Panc1 (cell line): ENCODE measurements at places on chromosomes 2 and 18.

DNA sequence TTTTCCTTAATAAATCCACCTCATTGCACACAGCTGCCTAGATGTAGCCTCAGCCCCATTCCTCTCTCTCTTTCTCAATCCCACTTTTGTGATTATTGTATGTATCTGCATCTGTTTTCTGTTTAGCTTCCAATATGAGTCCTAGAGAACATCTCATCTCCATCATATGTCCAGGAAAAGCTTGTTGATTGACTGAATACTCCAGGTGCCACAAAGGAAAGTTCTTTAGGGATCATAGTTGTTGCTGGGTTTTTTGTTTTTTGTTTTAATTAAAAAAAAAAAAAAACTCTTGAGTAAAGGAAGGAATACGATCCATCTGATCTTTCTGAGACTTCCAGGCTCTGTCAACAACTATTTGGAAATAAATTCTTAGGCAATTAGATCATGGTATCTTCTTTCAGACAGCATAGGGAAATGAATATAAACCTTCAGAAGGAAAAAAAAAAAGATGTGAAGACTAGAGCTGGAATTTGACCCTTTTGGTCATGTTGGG lies 42.5 kb downstream of the KIAA2012 start:
- DNase-seq, result no peak

GRCh38 chr18:79401494-79402208 lies 5.9 kb downstream of the NFATC1 start:
- no peak for DNase-seq

DNA sequence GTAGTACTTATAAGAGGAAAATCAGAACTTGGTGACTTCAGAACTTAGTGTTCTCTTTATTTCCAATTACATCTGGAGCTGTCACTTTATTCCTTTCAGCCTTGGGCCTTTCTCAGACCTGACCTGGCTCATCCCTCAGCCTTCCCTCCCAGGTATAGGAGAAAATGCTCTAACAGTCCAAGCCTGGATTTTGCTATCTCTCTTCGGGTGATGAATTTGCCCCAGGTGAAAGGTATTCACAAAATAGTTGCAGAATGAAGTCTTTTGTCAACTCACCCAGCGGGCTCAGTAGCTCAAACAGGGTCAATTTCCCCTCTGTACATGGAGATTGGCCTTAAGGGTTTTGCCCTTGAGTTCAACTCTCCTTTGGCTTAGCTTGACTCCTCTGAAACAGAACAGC lies 12.0 kb downstream of the NRP2 start:
- no peak for DNase-seq

DNA sequence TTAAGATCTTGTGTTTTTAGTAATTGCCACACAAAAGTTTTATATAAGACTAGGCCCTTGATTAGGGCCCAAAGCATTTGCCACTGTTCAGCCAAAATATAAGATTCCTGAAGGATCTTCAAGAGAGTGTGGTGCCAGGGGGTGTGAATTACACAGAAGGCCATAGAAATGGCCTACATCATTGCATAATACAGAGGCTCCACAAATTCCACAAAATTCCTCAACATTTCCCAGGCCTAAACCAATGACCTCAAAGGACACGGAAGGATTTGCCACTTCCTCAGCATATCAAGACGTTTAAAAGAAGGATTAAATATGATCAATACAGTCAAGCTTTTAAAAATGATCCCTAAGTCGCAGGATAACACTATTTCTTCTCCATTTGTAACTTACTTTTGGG lies 24.1 kb downstream of the COL6A3 start:
- no peak for DNase-seq

GRCh38 chr18:26575865-26576217 lies 27.5 kb upstream of the KCTD1 start:
- DNase-seq, result no peak

DNA sequence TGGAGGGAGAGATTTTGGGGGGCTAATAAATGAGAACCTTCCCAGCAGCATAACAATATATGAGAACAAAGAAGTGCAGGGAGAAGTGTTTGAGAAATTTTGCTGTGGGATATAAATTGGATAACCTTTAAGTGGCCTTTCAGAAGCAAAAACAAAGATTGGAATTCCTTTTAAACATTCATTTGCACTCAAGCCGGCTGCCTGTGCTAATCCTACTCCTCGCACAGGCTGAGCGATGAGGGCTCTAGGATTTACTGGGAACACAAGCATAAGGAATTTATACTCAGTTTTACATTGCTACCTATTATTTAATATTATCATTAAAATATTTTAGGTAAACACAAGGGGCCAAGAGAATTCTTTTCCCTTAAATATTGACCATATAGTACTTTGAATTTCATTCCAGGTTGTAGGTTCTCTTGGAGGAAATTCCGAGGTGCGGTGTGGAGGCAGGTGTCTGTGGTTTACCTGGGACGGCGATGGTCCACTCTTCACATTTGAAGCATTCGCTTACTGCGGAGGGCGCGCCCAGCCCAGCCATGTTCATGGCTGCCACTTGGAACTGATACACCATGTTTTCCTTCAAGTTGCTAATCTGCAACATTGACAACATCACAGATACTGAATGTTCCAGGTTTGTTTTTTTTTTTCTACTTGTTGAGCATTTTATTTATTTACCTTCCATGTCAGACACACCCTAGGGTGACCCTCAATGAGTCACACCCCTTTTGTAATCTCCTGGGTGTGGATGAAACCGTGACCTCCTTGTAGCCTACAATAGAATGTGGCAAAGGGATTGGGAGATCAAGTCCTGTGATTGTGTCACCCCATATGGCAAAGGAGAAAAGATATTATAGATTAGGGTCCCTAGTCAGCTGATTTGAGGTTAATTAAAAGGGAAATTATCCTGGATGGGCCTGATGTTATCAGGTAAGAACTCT lies 100.1 kb downstream of the MYOM1 start:
- DNase-seq, result peak; percentile 7

DNA sequence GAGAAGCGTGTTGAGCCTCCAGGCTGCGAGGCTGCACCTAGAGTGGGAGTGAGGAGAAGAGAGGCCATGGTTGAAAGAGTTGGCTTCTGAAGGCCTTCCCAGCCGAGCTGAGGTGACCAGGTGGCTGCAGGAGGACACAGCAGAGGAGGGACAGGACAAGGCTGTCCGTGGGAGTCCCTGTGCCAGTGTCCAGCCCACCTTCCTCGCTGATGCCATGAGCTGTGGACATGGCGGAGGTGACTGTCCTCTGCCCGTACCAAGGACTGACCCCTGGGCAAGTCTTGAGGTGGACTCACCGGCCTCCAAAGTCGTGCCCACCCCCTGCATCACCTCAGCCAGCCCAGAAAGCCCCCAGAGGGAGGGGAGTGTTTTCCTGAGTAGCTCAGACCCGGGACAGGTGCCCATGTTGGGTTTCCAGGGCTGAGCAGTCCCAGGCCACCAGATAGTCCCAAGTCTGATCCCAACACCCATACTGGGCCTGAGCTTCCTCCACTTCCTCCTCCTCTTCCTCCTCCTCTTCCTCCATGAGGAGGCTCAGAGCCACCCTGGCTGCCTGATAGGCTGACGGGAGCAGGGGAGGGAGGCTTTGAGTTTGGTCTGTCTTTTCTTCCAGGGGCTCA lies 43.0 kb upstream of the FOSL2 start:
- no peak for DNase-seq

DNA sequence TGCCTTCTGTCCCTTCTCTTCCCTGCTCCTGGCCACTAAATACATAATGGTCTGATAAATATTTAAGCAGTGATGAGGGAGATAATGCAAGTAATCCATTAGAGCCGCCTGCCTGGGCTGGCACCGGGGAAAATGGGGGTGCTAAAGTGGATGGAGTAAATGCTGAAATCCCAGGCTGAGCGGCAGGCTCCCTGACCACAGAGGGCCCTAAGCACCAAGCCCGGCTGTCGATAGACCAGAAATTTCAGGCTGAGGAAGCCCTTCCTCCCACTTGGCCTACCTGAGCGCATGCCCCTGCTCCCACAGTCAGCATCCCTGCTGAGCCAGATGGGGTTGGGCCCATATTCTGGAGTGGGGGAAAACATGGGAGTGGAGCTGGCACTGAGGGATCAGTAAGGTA lies 197.5 kb upstream of the SKOR2 start:
- no peak for DNase-seq

DNA sequence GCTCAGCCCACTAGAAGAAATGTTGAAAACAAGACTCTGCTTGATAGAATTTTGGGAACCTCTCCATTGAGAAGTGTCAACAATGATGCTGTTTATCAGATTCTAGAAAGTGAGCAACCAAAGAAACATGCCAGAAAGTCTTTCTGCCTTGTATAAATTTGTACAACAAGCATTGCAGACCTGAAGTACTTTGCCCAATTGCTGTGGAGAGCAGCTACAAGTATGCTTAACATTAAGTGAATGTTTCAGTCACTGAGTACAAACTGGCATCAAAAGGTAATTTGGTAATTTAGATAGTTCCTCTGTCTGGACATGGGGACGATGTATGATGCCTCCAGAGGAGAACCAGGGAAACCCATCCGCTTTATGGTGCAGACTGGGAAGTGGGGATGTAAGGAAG lies 33.4 kb upstream of the SKA1 start:
- no peak for DNase-seq

DNA sequence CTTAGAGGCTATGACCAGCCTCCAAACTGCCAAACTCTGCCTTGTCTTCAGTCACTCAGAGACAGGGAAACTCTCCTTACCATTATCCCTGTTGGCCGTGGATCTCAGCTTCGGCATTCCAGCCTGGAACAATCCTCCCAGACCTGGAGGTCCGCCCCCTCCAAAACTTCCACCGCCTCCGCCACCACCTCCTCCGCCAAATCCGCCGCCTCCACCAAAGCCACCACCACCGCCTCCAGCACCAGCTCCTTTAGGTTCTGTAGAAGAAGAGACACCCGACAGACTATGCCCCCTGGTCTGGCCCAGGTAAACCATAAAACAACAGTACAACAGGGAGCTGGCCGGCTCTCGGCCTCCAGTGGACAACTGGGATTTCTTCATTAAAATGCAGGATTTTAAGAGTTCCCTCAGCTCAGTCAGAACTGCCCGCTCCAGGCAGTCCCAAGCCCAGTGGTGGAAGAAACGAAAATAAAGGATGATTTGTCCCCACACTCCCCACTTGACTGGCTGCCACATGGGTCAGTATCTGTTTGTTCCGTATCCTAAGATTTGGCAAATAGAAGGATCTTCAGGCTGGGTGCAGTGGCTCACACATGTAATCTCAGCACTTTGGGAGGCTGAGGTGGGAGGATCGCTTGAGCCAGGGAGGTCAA lies 22.4 kb downstream of the WIPF1 start:
- no peak for DNase-seq

DNA sequence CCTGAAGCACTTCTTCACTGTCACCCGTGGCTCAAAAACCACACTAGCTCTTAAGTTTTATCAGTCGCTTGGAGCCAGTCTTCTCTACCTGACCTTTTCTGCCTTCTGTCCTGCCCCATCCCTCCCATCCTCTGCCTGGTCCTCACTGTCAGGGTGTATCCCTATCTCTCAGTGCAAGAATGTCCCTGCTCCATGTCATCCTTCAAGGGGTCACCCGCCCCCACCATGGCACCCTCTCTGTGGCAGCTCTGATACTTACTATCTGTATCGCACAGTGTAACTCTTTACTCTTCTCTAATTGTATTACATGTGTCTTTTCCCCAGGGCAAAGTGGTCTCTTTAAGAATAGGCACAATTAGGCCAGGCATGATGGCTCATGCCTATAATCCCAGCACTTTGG lies 4.4 kb downstream of the VAMP5 start:
- DNase-seq, result no peak

DNA sequence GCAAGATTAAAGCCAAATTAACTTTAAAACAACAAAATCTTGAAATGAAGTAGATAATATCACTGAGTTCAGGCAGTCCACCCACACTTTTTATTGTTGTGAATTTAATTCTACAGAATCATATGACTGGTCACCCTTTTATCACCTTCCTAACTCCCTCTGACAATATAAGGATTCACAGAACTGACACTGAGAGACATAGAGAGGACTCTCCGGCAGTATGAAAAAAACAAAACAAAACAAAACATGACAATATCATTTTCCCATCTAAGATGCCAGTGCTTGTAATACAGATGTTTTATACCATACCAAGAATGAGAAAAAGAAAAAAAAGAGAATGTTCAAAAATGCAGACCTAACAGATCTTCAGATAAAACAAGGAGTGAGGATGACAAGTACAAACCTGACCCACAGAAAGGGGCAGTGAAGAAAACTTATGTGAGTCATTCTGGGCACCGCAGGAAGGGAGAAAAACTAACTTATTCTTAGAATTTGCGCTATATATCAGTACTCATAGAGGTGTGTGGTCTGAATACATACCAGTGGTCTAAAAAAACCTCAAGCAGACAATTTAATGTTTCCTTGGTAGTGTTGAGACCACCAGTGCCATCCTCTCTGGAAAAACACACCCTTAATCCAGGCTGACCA lies 136.6 kb downstream of the ZAP70 start:
- no peak for DNase-seq

DNA sequence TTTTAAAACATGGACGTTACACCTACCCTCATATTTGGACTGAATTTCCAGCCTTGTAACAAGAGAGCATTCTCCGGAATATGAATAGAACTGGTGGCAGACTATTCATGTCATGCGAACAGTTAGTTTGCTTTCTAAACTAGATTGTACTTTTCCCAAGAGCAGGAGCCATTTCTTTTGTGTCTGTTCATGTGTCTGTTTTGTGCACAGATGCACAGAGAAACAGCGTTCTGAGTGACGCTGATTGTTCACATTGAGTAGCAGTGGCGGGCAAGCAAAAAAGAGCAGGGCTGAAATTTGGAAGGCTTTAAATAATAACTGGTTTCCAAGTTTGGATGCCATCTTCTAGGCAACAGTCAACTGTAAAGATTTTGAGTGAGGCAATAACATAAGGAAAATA lies 200.3 kb downstream of the NRXN1 start:
- no peak for DNase-seq
